ENCODE measurements at places on chromosomes 11 and 22. TPM values are rescaled to one million over a fixed set of nuclear protein-coding genes. Genes with fewer than 3 reads are reported as not detected.

PYGM gene
- 4.8 TPM for total RNA-seq

MMP8 gene
- not detected for total RNA-seq

GAL3ST1 gene
- total RNA-seq: not detected

SCUBE1 gene
- total RNA-seq: not detected

SCGB2A2 gene
- total RNA-seq: not detected

HBD gene
- total RNA-seq: not detected

PANX1 gene
- 21.9 TPM for total RNA-seq

USP2 gene
- total RNA-seq: 0.22 TPM

GAL gene
- 0.65 TPM for total RNA-seq

OR6T1 gene
- not detected for total RNA-seq

DNA sequence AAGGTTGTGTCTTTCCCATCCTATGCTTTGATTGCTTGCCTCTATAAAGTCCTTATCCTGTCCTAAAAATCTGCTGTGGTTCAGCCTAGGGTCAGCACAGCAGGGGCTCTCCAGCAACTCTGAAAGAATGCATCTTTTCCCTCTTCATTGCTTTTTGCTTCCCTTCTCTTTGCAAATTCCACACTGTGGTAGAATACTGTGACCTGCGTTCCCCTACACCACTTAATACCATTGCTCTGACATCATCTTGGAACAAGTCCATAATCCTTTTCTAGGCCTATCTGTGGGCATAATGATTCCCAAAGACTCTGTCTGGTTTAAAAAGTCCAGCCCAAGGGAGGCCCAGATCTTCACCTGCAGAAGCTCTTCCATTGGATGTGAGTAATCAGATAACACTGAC, 177.7 kb downstream of the NAV2 start:
- DNase-seq: no peak

DNA sequence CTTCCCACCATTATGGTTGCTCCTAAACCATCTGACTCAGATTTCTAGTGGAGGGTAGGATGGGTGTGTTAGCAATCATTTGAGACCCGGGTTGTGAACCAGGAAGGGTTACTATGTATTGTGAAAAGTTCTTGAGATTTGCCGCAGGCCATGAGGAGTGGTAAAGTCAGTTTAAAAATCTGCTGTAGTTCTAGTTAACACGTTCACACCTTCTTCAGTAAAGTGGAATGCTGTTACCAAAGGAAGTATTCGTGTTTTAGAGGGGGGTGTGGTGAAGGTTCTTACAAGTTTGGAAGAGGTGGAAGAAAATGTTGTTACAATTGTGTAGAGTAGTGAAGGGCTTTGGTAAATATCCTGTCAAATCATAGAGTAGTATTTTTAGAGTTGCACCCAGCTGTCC, 2.6 kb downstream of the MTMR3 start:
- no peak for DNase-seq

GRCh38 chr11:133302056-133302455, 230.2 kb downstream of the OPCML start:
- no peak for DNase-seq

- no peak for DNase-seq
Measured at GRCh38 chr11:124277804-124278203, 21.6 kb downstream of the OR8G5 start.

DNA sequence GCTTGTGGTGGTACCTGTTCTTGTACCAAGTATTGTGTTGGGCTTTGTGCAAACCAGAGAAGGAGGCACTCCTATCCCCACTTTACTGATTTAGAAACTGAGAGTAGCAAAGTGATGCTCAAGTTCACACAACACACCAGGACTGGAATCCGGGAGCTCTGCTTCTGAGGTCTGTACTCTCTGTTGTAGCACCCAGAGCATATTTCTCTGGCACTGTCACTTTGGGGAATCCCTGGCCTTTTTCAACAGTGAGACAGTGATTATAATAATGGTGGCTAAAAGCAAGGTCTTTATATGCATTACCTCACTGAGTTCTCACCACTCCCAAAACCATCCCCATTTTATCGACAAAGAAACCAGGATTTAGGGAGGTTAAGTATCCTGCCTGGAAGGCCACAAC, 362.4 kb downstream of the TENM4 start:
- DNase-seq: no peak

GRCh38 chr11:10808235-10808552, 532 bp downstream of the EIF4G2 start:
- no peak for DNase-seq

- no peak for DNase-seq
Measured at GRCh38 chr11:38226684-38227083, 1628.6 kb upstream of the RAG2 start.

DNA sequence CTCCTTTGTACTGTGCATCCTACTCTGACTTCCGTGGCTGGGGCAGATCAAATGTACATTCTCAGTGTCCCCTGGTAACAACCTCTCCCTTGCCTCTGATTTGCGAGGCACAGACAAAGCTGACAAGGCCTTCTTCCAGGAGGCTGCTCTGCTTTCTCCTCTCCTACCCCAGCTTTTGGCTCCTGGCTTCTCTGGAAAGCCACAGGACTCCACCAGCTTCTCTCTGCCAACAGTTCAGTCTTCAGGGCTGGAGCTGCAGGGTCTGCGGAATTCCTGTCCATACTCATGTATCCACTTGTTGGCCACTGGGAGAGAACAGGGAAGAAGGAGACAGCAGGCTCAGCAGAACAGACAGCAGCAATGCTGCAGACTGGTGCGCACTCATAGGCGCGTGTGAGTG, 44.4 kb downstream of the P4HA3 start:
- no peak for DNase-seq

- DNase-seq: peak; percentile 35
Measured at GRCh38 chr22:38927033-38927781, 30.2 kb upstream of the APOBEC3A start.

DNA sequence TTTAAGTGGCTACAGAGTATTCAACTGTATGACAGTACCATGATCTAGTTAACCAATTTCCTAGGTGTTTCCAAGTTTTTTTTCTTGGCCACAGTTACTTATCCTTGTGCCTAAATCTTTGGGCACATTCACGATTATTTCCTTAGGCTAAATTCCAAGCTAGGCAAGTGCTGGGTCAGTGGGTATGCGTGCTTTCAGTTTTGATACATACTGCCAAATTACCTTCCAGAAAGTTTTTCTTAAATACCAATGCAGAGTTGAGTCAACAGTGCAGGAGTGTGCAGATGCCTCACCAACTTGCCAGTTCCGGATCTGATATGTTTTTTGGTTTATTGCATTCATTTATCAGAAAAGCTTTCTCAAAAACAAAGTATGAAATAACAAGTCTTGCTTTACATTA, 67.9 kb upstream of the OR4B1 start:
- DNase-seq: no peak

GRCh38 chr11:17812865-17813187, 78.2 kb downstream of the KCNC1 start:
- DNase-seq: no peak

GRCh38 chr11:44470854-44471253, 94.6 kb upstream of the CD82 start:
- no peak for DNase-seq

- DNase-seq: peak; percentile 44
Measured at GRCh38 chr11:45079943-45080719, 66.3 kb upstream of the PRDM11 start.

GRCh38 chr11:59152312-59152951, 9.8 kb downstream of the FAM111A start:
- DNase-seq: no peak

- DNase-seq: no peak
Measured at GRCh38 chr11:34654483-34655334, 33.8 kb downstream of the EHF start.

All from activated T-helper 1 cell treated with anti-CD3 and anti-CD28 coated beads, Interleukin-12 subunit alpha, Interleukin-12 subunit beta, Interleukin-2, Interleukin-4 antibody, amounts not matched to agents 30 ng/mL and 10 ng/mL and 1 ng/mL, durations not matched to agents 14 hours and 24 hours and 36 hours (primary cell).